ENCODE measurements at places on chromosomes 1 and 21.

DNA sequence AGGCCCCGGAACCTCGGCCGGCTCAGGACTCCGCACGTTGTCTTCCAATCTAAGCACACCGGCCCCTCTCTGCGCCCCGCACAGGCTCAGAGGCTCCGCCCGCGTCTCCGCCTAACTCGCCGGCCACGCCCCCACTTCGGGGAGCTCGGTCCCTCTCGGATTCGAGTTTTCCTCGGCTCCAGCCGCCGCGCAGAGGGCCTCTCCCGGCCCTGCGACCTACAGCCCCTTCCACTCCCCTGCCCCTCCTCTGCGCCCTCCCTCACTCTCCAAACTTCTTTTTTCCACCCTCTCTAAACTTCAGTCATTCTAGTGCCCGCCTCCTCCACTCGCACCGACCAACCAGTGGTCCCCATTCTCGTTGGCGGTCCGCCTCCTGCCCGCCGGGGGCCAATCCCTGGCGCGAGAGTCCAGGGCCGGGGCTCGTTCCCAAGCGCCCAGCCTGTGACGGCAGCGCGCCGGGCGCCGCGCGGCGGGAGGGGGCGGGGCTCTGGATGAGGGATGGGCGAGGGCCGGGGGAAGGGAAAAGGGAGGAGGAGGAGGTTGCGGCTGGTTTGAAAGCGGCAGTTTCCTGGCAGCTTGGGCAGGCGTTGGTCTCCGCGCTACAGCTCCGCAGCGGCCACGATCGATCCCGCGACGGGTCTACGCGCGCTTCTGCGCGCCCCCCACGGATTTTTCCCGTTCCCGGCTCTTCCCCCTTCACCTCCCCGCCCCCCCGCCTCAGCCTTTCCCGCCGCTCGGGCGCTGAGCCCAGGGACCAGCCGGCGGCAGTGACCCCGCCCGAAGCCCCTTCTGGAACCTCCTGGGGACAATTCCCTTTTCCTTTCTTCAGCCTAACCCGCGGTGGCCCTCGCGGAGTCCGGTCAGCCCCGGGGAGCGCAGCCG lies at the start of gene MAGI3:
TSS of gene MAGI3 (plus strand) at position 563 of the 882 bp plus-strand sequence. CDS start 519 bp downstream, outside the sequence.
- peak; percentile 81 for DNase-seq

DNA sequence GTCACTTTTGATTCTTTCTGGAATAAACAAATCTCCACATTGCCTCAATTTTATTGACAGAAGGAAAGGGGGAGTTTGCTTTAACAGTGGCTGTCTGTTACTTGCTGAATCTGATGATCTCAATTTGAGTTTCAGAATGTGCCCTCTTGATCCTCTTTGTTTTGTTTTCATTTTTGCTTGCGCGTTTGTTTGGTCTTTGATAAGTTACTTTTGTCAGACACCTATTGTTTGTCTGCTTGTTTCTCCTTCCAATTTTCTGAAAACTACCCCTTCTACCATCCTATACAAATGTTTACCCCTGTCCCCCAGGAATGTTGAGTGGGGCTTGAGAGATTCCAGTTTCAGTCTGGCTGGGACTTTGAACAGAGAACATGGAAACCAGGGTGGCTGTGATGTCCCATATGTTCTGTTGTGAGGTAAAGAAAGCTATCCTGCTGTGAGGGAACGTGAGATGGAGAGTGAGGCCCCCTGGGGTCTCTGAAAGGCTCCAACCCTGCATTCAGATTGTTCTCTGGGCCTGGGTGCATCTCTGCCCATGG lies 11.8 kb upstream of the XCL2 start:
- no peak for DNase-seq

DNA sequence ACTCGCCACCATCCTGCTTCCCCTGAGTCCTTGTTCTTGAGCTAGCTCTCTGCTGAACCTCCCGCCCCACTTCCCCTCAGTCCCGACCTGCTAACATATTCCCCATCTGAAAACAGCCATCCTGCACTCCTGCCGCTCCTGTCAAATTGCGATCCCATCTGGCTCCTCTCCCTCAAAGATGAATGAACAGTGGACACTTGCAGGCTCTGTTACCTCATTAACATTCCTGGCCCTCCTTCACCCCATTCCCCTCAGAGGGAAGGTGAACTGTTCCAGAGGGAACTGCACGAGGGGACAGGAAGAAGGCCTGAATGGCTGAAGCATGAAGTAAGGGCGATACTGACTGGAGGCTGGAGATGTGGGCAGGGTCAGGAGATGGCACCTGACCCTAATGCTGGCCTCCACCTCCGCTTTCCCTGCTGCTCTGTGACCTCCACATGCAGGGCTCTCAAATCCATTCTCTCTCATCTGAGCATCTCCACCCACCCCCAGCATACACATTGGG lies 7.4 kb upstream of the CELSR2 start:
- no peak for DNase-seq

- no peak for DNase-seq
Observed at GRCh38 chr1:158516966-158517365, 37.2 kb downstream of the OR6Y1 start.

- DNase-seq: no peak
Observed at GRCh38 chr21:38929142-38929541, 123.4 kb downstream of the ETS2 start.

DNA sequence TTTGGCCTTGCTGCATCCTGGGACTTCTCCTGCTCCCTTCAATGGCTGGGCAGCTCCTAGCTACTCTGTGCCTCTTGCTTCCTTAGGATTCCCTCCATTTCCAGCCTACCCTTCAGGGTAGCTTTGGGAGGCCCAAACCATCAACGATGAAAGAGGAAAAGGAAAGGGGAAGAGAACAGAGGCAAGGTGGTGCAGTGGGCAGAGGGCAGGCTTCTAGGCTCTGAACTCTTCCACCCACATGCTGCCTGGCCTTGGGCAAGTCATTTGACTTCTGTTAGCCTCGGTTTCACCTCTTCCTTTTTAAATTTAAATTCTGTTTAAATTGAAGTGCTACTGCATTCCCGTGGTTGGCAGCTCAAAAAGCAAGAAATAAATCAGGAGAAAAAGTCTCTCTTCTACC lies 5.7 kb upstream of the PPM1J start:
- no peak for DNase-seq

DNA sequence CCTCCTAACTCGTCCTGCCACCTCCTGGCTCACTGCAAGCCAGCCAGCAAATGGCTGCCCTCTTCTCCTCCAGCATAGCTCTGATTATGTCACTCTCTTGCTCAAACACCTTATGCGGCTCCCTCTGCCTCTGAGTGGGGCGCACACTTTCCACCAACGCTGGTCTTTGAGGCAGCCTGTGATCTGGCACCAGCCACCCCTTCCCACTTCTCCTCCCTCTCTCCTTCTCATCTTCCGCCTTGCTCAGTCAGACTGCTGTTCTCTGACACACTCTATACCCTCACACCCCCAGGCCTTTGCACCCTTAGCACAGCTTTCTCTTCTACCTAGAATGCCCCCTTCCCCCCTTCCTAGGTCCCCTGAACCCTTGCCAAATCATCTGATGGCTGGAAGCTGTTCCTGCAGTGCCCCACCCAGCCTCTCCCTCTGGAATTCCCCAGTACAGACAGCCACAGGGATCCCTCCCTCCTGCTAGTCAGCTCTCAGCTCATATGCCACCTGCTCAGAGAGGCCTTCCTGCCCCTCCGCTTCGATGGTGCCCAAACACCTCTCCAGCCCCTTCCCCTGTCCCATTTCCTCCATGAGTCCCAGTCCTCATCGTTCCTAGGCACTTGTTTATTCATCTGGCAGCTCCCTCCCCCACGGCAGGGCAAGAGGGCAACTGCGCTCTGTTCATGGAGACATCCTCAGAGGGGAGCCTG lies 21.7 kb upstream of the PEF1 start:
- DNase-seq: no peak

DNA sequence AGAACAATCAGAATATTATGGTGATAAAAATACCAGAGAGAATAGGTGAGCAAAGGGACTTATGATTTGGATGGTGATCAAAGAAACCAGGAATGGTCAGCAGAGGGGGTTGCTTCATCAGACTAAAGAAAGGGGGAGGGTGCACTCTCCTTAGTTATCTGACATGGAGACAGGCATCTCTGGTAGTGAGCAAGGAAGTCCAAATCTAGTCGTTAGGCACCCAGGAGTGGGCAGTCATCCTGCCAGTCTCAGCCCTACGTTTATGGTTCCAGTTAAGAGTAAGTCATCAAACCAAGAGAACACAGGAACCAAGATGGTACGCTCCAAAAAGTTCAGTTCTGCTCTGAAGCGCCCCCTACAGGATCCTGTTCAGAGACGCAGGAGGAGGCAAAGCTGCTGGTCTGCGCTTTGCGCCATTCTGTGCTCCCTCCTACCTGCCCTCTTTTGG lies 28.6 kb downstream of the EBNA1BP2 start:
- no peak for DNase-seq

DNA sequence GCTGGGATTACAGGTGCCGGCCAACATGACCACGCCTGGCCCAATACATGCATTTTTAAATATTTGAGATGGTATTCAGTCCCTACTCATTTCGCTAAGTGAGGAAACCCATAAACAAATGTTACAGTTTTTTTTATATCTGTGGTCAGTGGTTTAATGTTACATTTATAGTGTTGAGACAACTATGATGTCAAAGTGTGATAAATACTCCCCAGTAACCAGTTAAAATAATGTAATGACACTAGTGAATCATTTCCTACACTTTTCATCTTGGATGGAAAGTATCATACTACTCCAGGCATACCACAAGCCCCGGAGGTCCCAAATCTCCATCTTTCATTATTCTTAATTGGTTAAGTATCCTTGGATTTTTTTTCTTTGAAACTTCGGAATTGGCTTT lies 87.5 kb upstream of the KIF26B start:
- no peak for DNase-seq

- DNase-seq: no peak
Observed at GRCh38 chr1:240212556-240212955, 120.9 kb downstream of the FMN2 start.

DNA sequence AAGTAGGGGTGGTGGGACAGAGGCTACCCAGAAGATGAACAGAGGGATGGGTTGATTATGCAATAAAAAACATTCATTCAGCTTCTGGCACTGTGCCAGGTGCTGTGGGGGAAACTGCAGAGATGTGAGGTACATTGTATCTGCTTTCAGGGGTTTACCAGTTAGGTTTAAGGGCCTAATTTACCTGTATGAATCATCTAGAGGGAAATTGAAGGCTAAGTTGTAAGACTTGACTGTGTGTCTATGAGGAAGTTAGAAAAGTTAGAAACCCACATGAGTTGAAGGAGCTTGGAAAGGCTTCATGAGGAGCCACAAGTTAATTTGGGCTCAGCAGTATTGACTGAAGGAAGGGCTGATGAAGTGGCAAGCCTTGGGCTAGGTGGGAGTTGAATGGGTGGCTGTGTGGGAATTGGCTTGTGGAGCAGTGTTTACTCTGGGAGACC lies 36.7 kb upstream of the APOBEC4 start:
- no peak for DNase-seq

GRCh38 chr1:83857103-83857502 lies 141.8 kb downstream of the TTLL7 start:
- no peak for DNase-seq

- no peak for DNase-seq
Observed at GRCh38 chr1:206725109-206725963, 40.6 kb downstream of the MAPKAPK2 start.

DNA sequence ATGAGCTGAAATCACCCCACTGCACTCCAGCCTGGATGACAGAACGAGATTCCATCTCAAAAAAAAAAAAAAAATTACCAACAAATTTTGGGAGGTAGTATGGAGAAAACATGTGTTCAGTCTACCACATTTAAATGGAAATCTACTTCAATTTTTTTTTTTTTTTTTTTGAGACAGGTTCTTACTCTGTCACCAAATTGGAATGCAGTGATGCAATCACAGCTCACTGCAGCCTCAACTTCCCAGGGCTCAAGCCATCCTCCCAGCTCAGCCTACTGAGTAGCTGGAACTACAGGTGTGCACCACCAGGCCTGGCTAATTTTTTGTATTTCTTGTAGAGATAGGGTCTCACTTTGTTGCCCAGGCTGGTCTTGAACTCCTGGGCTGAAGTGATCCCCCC lies 82.1 kb downstream of the GFI1 start:
- DNase-seq: no peak

GRCh38 chr1:13930151-13930550 lies 230.2 kb downstream of the PRDM2 start:
- no peak for DNase-seq

- DNase-seq: no peak
Observed at GRCh38 chr1:9225411-9225785, 9.2 kb upstream of the H6PD start.

DNA sequence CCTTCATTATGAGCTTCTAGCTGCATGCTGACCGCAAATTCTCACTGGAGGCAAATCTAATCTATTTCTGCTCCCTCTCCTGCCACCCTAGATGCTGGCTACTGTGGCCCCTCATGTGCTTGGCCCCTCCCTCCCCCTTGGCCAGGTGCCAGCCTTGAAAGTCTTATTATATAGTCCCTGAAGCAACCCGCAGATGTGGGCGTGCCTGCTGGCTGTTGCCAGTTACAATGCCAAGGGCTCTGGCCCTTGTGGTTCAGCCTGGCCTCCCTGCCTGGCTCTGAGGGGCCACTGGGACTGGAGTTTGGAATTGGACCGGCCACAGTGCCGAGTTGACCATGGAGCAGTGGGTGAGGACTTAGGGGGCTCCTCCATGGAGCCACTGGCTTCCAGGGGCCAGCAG lies 78.9 kb upstream of the ACTRT2 start:
- no peak for DNase-seq

GRCh38 chr1:209323743-209324142 lies 259.8 kb upstream of the CAMK1G start:
- no peak for DNase-seq

- no peak for DNase-seq
Observed at GRCh38 chr1:45775794-45776193, 25.3 kb upstream of the IPP start.

- peak; percentile 10 for DNase-seq
Observed at GRCh38 chr21:36079010-36079649, 9.3 kb downstream of the CBR1 start.

DNA sequence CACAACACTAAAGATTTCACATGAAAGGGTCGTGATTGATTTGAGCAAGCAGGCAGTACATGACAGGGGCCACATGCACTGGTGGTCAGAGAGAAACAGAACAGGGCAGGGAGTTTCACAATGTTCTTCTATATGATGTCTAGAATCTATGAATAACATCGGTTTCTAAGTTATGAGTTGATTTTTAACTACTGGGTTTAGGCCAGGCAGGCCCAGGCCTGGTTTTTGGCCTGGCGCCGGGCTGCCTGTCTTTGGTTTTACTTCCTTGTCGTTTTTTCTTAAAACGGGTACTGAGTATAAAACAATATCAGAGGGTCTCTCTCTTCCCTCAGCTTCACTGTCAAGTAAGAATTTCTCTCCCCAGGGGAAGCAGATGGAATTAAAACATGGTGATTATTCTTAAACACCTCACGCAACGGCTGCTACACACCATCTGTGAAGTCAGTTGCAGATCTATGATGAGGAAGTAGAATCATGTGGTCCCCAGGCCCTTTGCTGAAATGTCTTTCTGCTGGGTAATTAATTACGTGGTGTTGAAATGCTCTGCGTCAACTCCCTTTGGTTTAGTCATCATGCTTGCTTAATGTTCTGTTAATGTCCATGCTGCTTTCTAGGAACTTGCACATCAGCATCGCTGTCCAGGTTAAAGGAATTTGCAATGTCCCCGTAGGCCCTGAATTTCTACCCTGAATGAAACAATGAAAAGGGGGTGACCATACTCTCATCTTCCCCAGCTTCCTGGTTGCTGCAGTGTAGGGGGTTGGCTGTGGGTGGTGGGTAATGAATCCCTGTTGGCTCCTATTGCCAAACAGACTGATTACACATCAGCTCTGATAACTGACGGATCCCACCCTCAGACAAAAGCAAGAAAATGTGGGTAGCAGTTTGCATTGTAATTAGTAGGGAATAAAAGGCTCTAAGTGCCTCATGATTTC lies 70.3 kb downstream of the SERINC2 start:
- DNase-seq: no peak
